CD4-positive, alpha-beta T cell treated with Interleukin-15 for 1 hour (primary cell): ENCODE measurements at places on chromosomes 1 and 21.

GRCh38 chr21:45558044-45558721 is 15.9 kb upstream of the SLC19A1 start:
- peak; percentile 15 for DNase-seq

DNA sequence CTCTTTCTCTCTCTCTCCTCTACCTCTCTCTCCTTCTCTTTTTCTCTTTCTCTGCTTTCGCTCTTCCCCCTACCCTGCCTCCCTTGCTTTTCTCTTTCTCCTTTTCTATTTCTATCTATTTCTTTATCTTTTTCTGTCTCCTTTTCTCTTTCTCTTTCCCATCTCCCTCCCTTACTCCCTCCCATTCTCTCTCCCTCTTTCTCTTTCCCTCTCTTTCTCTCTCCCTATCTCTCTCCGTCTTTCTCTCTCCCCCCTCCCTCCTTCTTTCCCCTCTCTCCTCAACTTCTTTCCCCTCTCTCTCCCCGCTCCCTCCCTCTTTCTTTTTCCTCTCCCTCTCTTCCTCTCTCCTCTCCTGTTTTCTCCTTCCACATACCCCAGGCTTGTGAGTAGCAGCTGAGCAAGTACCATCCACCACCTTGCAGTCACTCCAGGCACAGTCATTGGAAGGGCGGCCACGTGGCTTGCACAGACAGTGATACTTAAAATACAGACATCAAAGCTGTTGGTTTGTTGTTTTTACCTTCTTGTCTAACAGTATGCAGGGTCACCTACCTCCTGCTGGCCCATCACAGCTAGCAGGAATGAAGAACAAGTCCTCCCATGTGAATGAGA is 209.1 kb upstream of the COA6 start:
- no peak for DNase-seq

GRCh38 chr1:245510144-245510543 is 355.4 kb downstream of the KIF26B start:
- no peak for DNase-seq

- DNase-seq, result no peak
Measured at GRCh38 chr1:155022136-155022926, 11.2 kb downstream of the DCST2 start.

- no peak for DNase-seq
Measured at GRCh38 chr1:170790651-170791071, 126.7 kb downstream of the PRRX1 start.

DNA sequence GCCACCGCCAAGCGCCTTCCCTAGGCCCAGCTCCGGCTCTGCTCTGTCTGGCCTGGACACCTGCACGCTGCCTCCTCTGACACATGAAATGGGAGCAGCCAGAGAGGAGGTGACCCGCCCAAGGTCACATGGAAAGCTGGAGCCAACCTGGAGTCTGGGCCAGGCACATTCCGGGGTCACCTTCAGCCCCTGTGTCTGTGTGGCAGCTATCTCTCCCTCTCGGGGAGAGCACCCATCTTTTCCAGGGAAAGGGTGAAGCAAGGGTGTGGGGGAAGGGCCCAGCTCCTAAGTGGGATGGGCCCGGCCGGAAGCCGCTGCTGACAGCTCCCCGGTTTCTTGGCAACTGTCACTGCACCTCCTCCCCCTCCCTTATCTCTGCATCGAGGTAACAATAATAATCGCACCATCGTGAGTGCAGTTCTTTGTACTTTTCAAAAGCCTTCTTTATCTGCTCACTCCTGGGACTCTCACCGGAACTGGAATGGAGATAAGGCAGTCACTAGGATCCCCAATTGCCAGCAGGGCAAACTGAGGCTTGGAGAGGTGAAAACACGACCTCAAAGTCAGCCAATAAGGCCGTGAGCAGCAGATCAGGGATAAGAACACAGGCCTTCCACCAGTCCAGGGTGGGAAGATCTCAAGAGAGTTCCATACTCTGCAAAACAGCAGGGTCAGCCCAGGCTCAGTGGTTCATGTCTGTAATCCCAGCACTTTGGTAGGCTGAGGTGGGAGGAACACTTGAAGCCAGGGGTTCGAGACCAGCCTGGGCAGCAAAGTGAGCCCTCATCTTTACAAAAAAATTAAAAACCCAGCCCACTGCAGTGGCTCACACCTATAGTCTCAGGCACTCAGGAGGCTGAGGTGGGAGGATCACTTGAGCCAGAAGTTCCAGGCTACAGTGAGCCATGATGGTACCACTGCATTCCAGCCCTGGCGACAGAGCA is 36.9 kb downstream of the RAP1GAP start:
- DNase-seq, result no peak

DNA sequence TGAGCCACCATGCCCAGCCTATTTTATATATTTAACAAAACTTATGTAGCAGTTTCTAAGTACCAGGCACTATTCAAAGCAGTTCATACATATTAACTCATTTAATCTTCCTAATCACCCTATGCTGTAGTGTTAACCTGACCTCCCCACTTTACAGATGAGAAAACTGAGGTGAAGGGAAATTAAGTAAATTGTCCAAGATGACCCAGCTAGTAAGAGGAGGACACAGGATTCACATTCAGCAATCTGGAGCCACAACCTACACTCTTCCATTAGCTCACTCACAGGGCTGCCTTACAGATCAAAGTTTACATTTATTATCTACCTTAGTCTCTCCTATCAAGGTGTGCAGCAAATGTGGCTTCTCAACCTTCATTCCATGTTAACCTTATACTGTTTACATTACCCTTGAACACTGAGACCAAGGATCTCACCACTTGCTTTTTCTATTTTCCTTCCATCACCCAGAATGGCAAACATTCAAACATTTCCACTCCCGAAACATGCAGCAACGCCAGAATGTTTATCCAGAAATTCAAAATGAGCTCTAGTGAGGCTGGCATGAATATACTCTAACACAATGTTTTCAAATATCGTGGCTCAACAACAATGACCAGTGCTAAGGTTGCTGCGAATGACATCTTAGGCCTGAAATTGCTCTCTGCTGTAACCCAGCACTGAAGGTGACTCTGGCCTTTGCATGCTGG is 24.5 kb downstream of the HIVEP3 start:
- DNase-seq, result no peak

GRCh38 chr1:56501426-56501825 is 77.9 kb downstream of the PLPP3 start:
- no peak for DNase-seq

GRCh38 chr1:231612393-231613089 is 14.0 kb upstream of the DISC1 start:
- DNase-seq, result peak; percentile 52

DNA sequence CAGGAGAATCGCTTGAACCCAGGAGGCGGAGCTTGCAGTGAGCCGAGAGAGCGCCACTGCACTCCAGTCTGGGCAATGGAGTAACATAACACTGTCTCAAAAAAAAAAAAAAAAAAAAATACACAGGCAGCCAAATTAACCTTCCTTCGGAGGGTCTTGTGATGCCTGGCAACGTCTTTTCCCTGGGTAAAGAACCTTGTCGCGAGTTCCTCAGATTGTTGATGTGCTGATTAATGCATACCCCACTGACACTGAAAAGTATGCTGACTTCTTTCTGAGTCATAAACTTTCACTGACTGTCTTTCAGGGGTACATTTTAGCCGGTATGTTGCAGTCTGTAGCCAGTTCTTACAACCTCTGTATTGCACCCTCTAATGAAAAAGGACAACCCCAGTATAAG is 95.1 kb upstream of the SOD1 start:
- no peak for DNase-seq

DNA sequence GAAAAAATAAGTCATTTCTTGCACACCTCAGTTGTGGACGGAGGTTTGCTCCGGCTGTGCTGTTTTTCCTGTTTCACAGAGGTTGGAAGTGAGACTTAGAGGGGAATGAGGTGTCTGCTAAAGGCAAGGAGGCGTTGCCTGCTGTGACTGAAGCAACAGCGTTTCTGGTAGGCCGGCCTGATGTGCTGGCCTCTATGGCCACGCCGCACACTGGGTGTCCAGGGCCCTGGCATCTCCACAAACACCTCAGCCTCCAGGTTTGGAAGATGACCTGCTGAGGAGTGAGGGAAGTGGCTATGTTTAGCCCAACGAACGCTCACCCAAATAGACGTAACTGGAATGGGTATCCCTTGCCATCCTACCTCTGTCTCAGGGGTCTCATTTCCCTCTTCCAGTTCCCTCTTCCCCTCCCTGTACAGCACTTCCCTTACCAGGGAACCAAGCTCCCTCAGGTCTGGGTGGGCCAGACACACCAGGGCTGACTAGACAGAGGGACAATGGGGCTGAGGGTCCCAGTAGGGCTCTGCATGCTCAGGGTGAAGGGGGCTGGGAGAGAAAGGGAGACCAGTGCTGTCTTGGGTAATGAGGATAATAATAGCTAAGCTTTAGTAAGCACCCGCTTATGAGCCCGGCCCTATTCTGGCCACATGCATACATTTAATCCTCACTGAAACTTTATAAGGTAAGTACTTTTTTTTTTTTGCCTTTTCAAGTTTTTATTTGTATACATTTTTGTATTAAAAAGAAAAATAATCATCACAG is 11.9 kb downstream of the CACNA1S start:
- no peak for DNase-seq

DNA sequence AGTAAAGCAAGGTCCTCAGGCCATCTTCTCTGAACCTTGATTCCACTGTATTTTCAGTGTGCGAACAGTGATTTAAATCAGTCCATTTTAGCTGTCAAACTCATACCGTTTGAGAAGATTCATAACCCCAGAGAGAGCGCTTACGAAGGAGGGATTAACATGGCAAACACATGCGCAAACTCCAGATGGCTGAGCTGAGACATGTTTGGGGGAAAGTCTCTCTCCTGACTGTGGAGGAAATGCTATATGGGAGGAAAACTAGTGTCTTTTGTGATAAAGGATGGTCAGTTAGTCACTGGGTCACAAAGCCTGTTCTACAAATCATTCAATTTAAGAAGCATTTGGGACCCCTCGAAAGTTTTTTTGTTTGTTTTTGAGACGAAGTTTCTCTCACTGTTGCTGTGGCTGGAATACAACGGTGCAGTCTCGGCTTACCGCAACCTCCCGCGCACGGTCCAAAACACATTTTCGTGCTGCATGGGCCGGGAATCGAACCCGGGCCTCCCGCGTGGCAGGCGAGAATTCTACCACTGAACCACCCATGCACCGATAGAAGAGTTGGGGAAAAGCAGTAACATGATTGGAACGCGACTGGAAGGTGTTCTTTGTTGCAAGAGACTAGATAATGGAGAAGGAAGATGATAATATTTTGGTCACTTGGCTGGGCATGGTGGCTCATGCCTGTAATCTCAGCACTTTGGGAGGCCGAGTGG is 58.4 kb upstream of the CXADR start:
- no peak for DNase-seq

DNA sequence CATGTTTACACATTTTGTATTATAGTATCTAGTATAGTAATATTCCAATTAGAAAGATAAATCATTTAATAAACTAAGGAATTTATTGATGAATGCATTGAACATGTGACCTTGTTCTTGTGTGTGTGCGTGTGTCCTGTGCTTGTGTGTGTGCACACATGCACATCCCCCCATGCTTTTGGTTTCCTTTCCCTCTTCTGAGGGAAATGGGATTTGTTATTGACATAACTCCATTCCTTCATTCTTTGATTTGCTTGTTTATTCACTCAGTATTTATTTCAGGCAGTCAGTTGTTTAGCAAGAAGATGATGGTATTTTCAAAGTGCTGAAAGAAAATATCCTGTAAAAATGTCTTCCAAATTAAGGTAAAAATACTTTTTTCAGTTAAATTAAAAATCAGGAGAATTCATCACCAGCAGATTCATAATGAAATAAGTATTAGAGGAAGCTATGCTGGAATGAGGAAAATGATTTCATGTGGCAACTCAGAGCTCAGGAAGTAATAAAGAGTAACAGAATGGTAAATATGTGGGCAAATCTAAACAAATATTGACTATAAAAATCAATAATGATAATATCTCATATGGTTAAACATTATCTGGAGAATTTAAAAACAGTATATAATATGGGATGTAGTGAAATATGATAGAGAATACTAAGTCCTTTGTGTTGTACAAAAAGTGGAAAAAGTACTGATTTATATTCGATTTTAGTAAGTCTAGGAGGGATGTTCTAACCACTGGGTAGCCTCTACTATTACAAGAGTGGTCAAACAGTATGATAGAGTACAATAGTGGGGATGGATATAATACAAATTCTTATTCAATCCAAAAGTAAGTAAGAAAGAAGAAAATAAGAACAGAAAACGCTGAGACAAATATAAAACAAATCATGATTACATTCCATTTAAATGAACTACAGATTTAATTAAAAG is 35.2 kb upstream of the SIPA1L2 start:
- DNase-seq, result no peak

- no peak for DNase-seq
Measured at GRCh38 chr1:50084389-50084788, 24.3 kb upstream of the ELAVL4 start.

DNA sequence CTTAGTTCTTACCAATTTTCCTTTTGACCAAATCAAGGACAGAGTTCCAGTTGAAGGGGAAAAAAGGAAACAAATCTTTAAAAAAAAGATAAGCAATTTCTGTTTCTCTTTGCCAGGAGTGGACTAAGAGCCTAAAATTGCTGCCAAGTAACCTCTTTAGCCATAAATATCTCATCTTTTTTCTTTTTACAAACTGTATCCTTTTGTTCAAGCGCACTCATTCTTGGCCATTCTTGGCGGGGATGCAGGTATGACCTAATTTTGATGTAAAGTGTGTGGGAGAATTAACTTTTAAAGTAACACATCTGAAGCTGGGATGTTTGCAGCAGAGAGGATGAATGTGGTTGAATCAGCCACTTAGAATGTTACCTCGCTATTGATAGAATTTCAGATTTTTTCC is 13.4 kb upstream of the KIF1B start:
- DNase-seq, result no peak

DNA sequence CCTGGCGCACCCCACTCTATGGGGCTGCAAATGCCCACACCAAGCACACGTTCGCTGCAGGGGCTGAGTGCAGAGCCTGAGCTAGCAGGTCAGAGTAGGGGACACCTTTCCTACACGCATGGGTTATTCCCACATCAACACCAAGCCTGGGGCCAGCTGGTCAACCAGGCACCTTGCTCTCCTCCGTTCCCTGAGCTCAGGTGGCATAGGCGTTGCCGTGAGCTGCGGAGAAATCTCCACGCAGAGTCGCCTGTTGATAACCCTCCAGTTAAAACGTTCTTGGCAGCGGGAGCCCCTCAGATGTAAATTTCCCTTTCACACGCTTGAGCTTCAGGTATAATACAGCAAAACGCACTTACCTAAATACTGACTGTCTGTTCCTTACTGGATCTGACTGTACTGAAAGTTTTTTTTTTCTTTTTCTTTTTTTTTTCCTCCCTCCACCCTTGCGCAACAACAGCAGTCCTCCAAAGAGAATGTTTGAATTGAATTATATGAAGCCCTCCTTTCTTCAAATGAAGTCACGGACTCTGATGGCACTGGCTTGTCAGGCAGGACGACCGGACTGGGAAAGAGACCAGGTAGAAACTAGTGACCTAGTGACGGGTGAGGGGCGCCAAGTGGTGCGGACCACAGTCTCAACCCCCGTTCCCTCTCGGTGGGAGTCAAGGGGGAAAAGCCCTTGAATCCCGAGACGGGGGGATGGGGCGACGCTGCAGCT is 2.1 kb downstream of the BRINP3 start:
- no peak for DNase-seq

GRCh38 chr1:221316491-221317056 is 425.3 kb downstream of the DUSP10 start:
- no peak for DNase-seq
